ENCODE measurements at places on chromosomes 16 and 17. TPM values are rescaled to one million over a fixed set of nuclear protein-coding genes. Genes with fewer than 3 reads are reported as not detected.

DDX19B gene
- 30.0 TPM for total RNA-seq

GRIN2A gene
- total RNA-seq, result not detected

SP6 gene
- 0.16 TPM for total RNA-seq

SPSB3 gene
- total RNA-seq, result 53.4 TPM

NPEPPS gene
- total RNA-seq, result 139 TPM

NLRC3 gene
- not detected for total RNA-seq

B4GALNT2 gene
- total RNA-seq, result 0.03 TPM

AGRP gene
- total RNA-seq, result not detected

TMC6 gene
- total RNA-seq, result 31.2 TPM

- DNase-seq, result no peak
Observed at GRCh38 chr16:75222271-75222783, 3.5 kb downstream of the CTRB1 start.

DNA sequence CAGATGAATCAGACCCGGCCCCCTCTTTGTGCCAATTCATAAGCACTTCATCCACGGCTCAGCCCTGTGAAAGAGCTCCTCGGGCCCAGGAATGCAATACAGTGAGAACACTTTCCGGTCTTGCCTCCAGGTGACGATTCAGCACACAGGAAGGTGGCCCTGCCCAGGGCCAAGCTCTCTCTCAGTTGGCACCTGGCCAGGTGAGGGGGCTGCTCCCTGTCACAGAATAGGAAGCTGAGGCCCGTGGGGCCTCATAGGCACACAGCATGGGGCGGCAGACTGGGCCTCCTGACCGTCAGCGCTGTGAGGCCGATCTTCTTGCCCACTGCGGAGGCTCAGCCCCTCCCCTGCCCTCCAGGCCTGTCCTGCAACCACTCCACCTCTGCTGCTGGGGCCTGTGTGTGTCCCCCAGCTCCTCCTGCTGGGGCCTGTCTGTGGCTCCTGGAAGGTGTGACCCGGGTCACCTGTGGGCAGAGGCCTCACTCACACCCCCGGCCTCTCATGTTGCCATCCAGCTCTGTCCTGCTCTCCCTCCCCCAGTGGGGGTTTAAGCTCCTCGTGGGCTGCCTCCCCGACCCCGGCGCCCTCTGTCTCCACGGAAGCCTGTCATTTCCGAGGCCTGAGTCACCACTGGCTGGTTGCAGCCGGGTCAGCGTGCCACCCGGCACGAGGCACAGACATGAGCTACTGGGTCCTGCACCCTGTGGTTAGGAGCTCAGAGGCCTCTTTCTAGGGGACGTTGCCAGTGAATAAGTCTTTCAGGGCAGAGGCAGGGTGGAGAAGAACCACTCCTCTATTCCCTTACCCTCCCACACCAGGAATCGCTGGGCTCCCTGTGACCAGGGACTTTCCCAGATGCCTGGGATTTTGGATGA lies 114.4 kb downstream of the SEC14L1 start:
- peak; percentile 91 for DNase-seq

GRCh38 chr16:83681381-83681956 lies 126.3 kb upstream of the HSBP1 start:
- DNase-seq, result no peak

GRCh38 chr16:25563700-25564099 lies 128.1 kb upstream of the HS3ST4 start:
- DNase-seq, result no peak

GRCh38 chr17:79627184-79627765 lies 16.4 kb upstream of the RBFOX3 start:
- peak; percentile 73 for DNase-seq

DNA sequence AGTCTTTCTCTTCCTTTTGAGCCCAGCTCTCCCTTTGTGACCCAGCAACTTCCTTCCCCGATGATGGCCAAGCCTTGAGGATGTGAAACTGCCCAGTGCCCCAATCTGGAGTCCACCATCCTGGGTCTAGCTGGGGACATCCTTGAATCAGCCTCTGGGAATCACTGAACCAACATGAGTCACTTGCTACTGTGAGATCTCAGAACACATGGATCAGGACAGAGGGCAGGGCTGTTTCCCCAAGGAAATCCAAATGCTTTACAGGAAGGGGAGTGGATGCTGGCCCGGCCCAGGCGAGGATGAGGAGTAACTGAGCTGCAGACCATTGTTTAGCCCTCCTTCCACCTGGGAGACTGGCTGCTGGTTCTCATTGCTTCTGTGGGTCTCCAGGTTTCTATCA lies 547.6 kb downstream of the WWOX start:
- DNase-seq, result no peak

DNA sequence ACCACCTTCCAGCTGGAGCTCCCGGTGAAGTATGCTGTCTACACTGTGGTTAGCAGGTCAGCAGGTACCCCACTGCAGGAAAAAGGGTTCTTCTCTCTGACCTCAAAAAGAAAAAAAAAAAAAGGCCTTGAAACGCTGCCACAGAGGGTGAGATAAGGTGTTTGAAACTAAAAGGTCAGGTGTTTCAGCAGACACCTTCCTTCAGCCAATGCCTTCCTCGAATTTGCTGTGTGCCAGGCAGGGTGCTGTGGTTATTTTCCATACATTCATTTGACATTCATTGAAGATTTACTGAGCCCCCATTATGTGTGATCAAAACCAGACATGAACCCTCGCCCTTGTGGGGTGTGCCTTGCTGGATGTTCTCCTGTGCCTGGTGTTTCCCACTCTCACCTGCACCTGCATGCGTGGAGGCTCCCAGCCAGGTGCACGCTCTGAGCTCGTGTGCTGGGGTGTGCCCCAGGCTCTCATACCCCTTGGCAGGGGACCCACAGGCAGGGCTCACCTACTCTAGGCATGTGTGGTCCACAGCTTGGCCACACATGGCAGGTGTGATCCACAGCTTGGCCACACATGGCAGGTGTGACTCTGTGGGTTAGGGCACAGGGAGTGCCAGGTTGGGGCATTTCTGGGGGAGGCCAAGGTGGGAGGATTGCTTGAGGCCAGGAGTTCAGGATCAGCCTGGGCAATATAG lies 15.8 kb upstream of the ITGAD start:
- no peak for DNase-seq

DNA sequence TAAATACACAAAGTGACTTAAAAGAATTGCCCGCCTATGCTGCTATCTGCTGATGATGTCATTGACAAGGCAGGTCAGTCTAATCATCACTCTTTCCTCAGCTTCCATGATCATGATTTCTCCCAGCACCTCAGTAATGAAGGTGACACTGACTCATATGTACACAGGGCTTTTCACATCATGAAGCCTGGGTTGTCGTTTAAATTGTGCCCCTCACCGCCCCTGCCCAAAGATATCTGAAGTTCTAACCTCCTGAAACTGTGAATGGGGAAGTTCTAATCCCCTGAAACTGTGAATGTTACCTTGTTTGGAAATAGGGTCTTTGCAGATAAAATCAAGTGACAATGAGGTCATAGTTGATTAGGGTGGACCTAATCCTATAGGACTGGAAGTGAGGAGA lies 17.4 kb upstream of the GPRC5C start:
- DNase-seq, result no peak

- no peak for DNase-seq
Observed at GRCh38 chr16:1163567-1164055, 10.7 kb downstream of the CACNA1H start.

DNA sequence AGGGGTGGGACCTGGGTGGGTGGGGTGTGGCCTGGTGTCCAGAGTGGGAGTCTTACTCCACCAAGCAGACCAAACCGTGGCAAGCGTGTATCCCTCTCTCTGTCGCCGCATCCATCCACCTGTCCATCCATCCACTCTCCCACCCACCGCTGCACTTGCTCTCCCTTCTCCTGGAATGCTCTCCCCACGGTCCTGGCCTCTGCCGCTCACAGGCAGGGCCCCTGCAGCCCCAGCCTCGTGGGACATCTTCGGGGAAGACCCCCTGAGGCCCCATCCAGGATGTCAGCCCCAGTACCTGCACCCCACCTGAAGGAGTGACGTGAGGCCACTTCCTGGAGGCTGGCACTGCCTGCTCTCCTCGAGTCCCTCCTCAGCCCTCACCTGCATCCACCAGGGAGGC lies 189.5 kb upstream of the GSE1 start:
- no peak for DNase-seq

DNA sequence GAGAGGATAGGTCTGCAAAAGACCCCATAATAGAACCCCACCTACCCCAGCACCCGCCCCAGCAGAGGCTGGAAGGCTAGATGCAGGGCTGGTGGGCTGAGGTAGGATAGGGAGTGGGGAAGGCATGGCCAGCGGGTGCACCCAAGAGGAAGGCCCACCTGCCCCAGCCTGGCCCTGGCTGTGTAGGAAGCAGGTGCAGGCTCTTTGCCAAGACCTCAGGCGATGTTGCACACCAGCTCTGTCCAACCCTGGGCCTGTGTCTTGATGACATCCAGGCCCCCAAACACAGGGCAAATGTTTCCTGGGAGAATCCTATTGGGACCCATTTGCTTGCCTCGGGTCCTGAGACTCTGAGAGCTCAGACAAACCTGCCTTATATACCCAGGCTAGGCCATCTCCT lies 12.2 kb downstream of the UNC119 start:
- no peak for DNase-seq

DNA sequence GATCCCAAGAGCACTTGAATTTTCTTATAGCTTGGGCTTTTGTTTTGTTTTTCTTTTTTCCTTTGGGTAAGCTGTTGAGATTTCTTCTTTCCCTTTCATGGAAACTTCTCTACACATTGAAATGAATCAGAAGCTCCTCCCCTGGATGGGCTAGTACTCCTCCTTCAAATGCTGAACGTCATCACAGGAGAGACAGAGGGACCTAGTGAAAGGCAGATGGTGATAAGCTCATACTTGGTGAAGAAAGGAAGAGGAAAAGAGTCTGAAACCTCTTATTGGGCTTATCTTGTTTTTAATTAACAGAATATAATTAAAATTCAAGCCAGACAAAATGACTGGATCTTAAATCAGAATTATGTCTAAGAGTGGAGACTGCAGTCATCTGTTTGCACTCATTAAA lies 147.3 kb downstream of the SNX11 start:
- no peak for DNase-seq

- DNase-seq, result no peak
Observed at GRCh38 chr17:36937959-36938565, 787 bp downstream of the LHX1 start.

DNA sequence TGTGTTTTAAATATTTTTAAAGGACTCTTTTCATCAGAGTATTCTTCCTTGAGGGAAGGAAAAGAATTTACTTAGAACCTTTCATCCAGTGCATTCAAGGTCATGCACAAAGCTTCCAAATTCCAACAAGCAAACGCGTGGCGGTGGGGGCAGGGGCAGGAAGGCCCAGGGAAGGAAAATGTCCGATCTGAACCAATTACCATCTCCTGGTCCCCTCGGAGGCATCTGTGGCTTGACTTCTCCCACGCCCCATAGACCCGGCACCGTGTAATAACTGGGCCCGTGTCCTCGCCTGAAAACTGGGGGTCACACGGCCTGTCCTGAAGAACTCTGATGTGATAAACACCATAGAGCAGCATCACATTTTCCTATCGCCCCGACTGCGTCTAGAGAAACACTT lies 18.3 kb downstream of the MEAK7 start:
- DNase-seq, result peak; percentile 62

GRCh38 chr16:28974007-28974436 lies 556 bp upstream of the SPNS1 start:
- no peak for DNase-seq

- DNase-seq, result no peak
Observed at GRCh38 chr17:2856727-2857126, 60.5 kb downstream of the RAP1GAP2 start.

GRCh38 chr17:41492351-41492750 lies 2.6 kb upstream of the KRT36 start:
- DNase-seq, result no peak

- DNase-seq, result peak; percentile 96
Observed at GRCh38 chr17:7889166-7889955, 772 bp downstream of the CHD3 start.

DNA sequence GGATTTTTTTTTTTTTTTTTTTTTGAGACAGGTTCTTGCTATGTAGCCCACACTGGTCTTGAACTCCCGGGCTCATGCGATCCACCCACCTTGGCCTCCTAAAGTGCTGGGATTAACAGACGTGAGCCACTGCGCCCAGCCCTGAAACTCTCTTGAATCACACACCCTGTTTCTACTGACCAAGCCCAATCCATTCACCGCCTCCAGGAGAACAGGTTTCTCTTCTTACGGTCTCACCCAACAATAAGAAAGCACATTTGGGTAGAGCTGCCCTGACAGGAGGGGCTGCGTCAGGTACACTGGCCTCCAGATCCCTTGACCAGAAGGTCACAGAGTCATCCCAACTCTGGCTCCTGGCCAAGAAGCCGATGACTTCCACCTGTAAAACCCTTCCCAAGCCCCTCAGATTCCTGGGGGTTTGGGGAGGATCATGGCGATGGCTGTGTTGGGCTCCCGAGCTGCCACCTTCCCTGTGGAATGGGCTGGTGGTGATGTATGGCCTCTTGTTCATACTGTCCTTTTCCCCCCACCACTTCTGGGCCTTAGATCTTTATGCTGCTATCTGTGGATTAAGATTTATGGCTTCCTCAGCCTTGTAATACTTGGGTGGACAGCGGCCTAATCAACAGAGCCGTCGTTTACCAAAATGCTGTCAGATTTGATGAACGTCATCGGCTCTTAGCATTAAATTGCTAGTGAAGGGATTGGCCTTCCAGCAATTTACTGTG lies 89.1 kb downstream of the KATNIP start:
- no peak for DNase-seq

DNA sequence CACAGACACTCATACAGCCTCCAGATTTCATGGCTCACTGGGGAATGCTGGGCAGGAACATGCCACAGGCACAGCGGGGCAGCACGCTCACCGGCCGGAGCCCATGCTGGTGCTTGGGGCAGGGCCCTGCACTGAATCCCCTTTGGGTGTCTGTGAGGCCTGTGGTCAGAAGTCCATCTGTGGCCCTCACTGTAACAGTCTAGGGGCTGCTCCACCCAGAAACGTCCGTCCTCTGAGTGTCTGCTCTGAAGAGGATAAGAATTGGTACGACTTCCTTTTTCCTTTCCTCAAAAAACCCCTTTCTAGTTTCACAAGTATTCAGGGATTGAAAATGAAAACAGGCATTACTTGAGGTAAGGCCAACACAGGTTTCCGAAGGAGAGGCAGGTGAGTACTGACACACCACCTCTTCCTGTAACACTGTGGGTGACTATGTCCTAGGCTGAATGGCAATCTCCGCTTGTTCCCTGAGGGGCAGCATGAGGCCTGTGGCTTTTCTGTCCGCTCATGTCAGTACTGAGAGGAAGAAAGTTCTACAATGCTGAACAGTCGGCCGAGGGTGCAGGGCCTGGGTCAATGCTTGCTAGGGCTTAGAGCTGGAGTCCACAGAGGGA lies 42.5 kb downstream of the TMEM11 start:
- DNase-seq, result peak; percentile 80

GRCh38 chr17:39551879-39552278 lies 55.8 kb downstream of the NEUROD2 start:
- no peak for DNase-seq

DNA sequence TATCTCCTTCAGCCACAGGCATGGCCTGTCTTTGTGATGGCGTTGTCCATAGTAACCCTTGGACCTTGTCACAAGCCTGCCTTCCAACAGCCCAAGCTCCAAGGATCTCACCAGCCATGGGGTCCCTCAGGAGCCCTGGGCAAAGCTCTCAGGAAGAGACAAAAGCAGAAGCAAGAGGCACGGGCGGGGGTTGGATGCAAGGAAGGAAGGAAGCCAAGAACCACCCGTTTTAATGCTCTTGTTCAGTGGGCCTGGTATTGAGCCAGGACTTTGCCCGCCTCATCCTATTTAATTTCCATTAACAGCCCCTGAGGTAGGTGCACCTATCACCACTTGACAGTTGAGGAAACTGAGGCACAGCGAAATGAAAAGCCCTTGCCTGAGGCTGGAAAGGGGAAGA lies 32.3 kb upstream of the GOSR2 start:
- no peak for DNase-seq

All from osteocyte (in vitro differentiated cells).